ENCODE measurements at places on chromosomes 6 and 20.

DNA sequence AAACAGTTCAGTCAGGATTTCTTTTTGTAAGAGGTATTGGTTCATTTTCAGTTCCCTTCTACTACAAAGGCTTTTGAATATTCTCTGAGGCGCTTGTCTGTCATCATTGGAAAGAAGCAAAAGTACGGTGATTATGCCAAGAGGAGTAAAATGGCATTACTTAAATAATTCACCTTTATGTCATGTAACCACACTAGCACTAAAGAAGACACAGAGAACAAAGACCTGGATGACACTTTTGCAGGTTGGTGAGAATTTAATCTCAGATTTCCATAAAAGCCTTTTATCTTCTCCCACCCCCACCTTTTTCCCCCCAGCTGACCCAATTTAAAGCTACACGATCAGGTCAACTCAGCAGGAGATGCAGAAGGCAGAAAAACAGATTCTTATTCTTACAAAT, 451.8 kb downstream of the HACE1 start:
- DNase-seq, result no peak

DNA sequence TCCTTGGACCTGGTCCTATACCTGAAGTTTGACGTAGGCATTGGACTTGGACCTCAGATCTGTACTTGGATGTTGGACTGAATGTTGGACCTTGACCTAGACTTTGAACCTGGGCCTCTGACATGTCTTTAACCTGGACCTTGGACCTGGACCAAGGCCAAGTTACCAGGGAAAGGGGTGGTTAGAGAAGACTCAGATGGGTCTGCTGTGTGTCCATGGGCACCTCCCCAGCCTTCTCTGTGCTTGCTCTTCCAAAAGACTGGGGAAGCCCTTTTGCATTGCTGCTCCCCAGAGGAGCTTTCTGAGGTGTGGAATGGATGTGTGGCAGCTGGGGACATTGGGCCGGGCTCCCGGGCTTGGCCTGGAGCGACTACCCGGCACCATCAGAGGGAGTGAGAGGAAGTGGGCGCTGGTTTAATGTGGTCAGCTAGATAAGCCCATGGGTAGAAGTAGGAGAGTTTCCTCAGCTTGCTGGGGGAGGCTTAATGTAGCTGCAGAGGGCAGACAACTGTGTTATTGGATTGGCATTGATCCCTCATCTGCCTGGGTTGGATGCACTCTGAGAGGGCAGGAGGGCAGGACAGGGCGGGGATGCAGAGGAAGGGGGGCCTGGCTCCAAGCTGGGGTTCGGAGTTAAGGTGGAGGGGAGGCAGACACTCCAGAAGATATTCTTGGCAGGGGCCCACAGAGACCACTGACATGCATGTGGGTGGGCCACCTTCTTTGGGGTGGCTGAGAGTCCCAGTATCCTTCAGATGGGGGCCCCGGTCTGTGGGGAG, 4.2 kb downstream of the SCRT2 start:
- no peak for DNase-seq

- DNase-seq, result no peak
These were observed 395.1 kb downstream of the TFAP2B start for GRCh38 chr6:51213811-51214210.

DNA sequence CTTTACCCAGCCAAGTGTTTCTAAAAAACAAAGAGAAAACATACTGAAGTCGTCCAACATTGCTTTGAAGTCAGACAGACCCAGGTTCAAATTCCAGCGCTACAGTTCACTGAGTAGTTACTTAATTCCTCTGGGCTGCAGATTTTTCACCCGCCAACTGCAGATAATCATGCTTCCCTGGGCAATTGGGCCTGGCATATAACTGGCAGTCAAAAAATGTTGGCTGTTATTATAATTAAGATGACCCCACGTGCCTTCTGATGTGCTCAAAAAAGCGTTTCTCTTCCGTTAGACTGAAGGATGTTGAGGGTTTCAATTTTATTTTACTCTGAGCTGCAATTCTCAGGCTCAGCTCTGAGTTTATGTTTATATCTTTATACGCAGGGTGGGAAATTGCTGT, 156.1 kb upstream of the CITED2 start:
- peak; percentile 27 for DNase-seq

DNA sequence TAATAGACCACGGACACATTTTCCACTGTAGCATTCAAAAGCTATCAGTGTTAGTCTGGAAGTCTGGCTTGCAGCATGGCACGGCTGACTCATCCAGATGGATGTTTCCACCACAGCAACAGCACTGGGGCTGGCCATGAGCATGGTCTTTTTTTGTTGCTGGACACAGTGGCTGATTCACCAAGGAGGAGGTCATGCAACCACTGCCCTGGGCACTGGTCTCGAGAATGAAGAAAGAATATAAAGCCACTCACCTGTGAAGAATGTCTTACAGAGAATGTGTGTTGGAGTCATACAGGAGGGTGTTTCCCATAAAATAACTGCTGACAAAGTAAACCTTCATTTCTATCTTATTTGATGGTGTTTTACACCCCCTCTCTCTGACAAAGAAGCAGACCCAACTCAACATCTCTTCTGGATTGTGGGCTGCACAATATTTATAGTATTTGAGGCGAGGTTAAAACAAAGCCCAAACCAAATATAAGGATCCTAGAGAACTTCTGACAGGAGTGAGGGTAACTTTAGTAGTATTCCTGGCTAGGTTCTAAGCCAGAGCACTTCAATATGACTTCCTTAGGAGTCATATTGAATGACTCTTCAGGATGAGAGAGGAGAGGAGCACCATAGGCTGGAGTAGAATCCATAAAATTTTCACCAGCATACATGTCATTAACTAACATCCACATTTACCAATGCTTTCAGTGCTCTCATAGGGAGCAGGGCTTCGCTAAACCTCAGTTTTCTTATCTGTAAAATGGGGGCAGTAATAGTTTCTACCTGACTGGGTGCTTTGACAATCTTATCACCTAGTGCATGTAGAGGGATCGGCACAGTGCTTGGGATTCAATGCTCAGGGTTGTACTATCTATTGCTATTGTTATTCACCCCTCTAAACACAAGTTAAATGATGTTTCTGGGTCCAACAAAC, 121.4 kb downstream of the KIF13A start:
- no peak for DNase-seq

DNA sequence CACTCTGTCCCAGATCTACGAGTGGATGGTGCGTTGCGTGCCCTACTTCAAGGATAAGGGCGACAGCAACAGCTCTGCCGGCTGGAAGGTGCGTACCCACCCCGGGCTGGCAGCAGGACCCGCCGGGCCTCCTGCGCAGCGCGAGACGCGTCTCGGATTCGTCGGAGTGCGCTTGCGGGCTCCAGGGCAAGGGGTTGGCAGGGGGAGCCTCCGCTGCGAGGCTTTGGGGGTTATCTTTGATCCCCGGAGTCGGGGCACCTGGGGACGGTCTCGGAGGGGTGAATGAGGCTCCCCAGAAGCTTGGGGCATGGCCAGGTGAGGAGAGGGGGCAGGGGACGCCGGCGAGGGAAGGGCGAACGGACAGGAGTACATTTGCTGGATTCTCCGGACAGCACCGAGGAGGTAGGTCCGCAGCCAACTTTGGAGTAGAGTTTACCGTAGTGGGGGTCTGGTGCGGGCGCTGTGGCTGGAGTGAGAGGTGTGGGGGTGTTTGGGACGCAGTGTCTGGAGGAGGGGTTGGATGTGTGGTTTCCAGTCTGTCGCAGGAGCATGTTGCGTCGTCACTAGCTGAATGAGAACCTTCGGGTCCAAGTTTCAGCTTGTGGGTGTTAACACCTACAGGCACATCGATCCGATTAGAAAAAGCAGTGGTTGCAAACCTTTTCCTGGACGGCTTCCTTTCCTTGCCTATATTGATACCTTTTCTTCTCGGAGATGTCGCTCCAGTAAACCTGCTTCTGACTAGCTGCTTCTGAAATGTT, 1.2 kb downstream of the FOXO3 start:
- no peak for DNase-seq

DNA sequence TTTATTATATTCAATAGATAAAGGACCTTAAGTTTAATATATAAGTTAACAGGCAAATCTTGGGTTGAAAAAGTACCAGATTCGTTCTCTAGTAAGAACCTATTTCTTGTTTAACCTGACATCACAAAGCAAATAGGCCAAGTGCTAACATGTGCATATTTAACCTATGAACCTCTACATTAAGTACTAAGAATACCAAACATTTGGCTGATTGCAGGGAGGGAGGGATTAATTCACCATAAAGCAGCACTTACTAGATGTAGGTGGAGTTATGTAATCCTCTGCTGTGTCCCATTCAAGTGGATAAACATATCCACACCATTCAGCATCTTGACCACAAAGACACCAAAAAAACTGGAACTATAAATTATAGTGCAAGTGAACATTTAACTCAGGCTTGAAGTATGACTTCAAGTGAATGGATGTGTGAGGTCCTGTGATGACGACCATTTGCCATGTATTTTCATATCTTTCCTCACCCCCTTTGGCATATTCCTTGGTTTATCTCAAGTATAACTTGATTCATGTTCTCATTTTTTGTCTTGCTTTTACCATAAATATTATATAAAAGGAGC, 10.2 kb downstream of the STX11 start:
- DNase-seq, result no peak

GRCh38 chr20:50297498-50298376, 107.1 kb downstream of the CEBPB start:
- DNase-seq, result no peak

GRCh38 chr6:136113736-136114173, 136.4 kb downstream of the MTFR2 start:
- DNase-seq, result peak; percentile 45

GRCh38 chr20:63951398-63952209, 4.6 kb downstream of the UCKL1 start:
- DNase-seq, result no peak

DNA sequence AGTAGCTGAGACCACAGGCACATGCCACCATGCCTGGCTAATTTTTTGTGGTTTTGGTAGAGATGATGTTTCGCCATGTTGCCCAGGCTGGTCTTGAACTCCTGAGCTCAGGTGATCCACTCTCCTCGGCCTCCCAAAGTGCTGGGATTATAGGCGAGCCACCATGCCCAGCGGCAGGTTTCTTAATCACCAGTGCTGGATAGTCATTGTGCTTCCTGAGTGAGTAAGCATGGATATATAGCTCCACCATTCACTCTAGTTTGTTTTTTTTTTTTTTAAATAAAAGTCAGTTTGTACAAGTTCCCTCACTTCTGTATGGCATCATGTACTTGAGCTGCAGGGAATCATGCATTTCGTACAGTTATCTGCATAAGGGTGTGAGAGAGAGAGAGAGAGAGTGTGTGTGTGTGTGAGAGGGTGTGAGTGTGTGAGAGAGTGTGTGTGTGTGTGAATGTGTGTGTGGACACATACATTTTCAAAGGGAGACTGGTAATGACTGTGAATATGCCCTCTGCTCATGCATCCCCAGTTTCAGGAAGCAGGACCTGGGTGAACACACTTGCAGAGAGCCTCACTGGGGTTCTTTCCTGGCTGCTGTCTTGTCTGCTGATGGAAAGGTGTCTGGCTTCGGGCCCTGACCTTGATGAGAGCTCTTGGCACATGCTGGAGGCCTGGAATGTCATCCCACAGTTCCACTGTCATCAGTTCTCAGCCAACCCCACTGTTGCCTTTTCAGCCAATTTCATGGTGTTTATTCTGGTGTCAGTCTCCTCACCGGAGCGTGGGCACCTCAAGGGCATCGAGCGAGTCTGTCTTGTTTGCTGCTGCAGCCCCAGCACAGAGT, 65.0 kb upstream of the XRN2 start:
- DNase-seq, result no peak

DNA sequence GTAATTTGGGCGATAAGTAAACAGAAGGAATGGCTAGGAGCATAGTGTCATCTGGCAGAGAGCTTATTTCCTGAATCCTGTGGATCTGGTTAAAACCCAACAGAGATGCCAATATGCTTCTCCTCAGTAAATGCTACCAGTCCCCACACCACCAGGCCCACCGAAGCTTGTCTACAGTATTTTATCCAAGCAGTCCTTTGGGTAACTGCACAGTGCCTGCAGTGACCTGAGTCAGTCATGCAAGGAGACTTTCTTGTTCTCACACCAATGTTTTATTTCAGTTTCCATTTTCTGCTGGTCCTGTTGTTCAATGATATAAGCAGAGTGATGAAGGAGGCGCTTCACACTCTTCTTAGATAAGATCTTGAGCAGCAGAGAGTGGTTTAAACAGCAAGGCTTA, 326.3 kb downstream of the RIMS1 start:
- DNase-seq, result no peak
